ENCODE measurements at places on chromosomes 1 and 21. TPM values are rescaled to one million over a fixed set of nuclear protein-coding genes. Genes with fewer than 3 reads are reported as not detected.

GRCh38 chr1:113874012-113874879 lies 2.7 kb upstream of the PTPN22 start:
- peaks cover 21% of the 10 kb centered on the region for H3K4me1 ChIP-seq
- H3K27ac ChIP-seq: no peak overlapping the region
- H3K4me3 ChIP-seq: no peak overlapping the region
- DNase-seq: no peak
- H3K36me3 ChIP-seq: no peaks in the 10 kb centered on the region
- H3K27me3 ChIP-seq: no peaks in the 10 kb centered on the region

GRCh38 chr1:85225624-85226380 lies 25.0 kb upstream of the SYDE2 start:
- no peak overlapping the region for H3K4me3 ChIP-seq
- no peaks in the 10 kb centered on the region for H3K27me3 ChIP-seq
- peaks cover 11% of the 10 kb centered on the region for H3K4me1 ChIP-seq
- no peak overlapping the region for H3K27ac ChIP-seq
- no peak for DNase-seq
- H3K36me3 ChIP-seq: no peaks in the 10 kb centered on the region

EPS15 gene
- 79.9 TPM for total RNA-seq

DNA sequence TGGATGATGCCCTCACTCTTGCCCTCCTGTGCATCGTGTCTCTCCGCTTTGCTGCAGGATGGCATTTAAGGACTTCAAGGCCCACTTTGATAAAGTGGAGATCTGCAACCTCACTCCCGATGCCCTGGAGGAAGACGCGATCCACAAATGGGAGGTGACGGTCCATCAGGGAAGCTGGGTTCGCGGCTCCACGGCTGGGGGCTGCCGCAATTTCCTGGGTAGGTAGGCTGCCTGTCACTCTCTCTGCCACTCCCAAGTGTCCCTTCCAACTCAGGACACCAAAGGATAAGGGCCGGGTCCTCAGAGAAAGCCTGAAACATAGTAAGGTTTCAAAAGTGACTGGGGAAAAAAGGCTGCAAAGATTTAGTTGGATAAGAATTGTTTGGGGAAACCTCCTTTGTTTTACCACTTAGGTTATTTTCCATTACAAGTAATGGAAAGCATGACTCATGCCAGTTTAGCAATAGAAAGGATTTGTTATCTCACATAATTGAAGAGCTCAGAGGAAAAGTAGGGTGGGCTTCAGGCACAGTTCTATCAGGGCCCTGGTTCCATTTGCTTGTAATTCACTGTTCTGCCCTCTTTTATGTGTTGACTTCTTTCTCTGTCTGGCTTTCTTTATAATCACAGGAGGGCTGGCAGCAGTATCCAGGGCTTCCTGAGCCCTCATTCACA lies 31.9 kb downstream of the CAPN9 start:
- H3K36me3 ChIP-seq: no peaks in the 10 kb centered on the region
- H3K27me3 ChIP-seq: peaks cover 7% of the 10 kb centered on the region
- no peak overlapping the region for H3K4me3 ChIP-seq
- H3K27ac ChIP-seq: no peak overlapping the region

- no peak overlapping the region for H3K27ac ChIP-seq
- peaks cover 4% of the 10 kb centered on the region for H3K4me1 ChIP-seq
- H3K36me3 ChIP-seq: no peaks in the 10 kb centered on the region
- no peak overlapping the region for H3K4me3 ChIP-seq
- DNase-seq: no peak
These were observed 23.1 kb upstream of the ATP6V1G3 start for GRCh38 chr1:198563583-198563982.

DNA sequence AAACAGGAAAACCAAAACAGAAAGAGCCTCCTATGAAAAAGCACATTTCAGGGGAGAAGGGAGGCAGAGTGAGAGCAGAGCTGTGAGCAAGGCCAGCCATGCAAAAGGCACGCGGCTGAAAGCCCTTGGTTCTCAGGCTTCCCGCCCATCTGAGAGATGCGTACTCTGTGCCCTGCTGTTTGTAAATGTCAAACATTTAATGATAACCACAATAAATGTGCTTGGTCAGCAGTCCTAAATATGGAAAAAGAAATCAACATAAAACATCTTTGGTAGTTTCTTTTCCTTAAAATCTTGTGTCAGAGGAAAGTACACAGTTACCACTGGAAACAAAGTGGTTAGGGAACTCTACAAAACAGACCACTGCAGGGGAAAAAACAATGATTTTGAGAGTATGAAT lies 283.1 kb downstream of the DSCAM start:
- no peaks in the 10 kb centered on the region for H3K27me3 ChIP-seq
- DNase-seq: no peak
- no peaks in the 10 kb centered on the region for H3K4me1 ChIP-seq
- no peaks in the 10 kb centered on the region for H3K36me3 ChIP-seq
- no peak overlapping the region for H3K4me3 ChIP-seq
- no peak overlapping the region for H3K27ac ChIP-seq

PGLYRP3 gene
- not detected for total RNA-seq

DNA sequence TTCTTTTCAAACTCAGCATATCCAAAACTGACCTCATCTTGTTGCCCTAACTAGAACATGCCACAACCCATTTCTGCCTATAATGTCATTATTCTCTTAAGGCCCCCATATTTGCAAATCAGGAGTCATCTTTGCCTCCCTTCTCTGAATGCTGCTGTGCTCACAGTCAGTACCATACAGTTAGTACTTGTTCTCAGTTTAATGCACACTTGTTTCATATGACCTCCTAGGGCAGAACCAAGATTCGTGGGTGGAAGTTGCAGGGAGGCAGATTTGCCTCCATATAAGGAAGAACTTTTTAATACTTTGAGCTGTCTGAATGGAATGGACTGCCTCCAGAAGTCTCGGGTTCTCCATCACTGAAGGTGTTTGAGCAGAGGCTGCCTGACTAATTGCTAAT lies 9.2 kb downstream of the CAP1 start:
- no peaks in the 10 kb centered on the region for H3K27me3 ChIP-seq
- peaks cover 26% of the 10 kb centered on the region for H3K4me1 ChIP-seq
- DNase-seq: peak; percentile 65
- H3K4me3 ChIP-seq: peak overlapping the region; percentile 2
- H3K27ac ChIP-seq: peak overlapping the region; percentile 55
- H3K36me3 ChIP-seq: peaks cover 18% of the 10 kb centered on the region

SRSF11 gene
- total RNA-seq: 162 TPM

- no peak overlapping the region for H3K4me3 ChIP-seq
- no peak overlapping the region for H3K27ac ChIP-seq
- no peaks in the 10 kb centered on the region for H3K27me3 ChIP-seq
- peaks cover 13% of the 10 kb centered on the region for H3K4me1 ChIP-seq
- peak; percentile 51 for DNase-seq
These were observed 118.3 kb downstream of the OLFML2B start for GRCh38 chr1:161905269-161905884.

LMOD1 gene
- 17.1 TPM for total RNA-seq

DNA sequence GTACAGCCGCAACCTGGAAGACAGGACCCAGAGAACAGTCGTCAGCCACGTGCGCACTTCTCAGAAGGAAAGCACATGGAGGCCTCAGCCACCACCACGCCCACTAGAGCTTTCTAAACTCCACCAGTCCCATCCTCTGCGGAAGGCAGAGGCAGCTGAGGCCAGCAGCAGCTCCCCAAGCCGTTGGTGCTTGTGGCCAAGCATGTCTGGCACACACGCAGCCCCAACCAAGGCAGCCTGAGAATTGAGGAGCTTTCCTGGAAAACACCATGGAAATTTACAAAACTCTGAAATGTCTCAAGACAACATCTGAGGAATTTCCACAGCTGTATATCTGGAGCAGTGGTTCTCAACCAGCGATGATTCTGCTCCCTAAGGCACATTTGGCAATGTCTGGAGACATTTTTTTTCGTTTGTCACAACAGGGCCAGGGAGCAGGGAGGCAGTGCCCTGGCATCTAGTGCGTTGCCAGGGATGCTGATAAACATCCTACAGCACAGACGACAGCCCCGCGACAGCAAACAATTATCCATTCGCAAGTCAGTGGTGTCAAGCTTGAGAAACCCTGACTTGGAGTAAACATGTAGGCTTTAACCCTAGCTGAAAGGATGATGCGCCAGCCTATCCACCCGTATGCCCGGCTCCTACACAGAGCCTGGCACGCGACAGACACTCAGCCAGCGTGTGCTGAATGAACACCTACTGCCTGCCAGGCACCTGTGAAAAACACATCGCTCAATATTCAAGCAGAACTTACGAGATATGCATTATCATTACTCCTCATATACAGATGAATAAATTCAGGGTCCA lies 24.7 kb downstream of the NPHP4 start:
- H3K4me3 ChIP-seq: no peak overlapping the region
- DNase-seq: no peak
- no peaks in the 10 kb centered on the region for H3K27me3 ChIP-seq
- no peak overlapping the region for H3K27ac ChIP-seq
- no peaks in the 10 kb centered on the region for H3K4me1 ChIP-seq
- H3K36me3 ChIP-seq: no peaks in the 10 kb centered on the region

GRCh38 chr1:91552091-91552490 lies 51.4 kb downstream of the CDC7 start:
- H3K4me3 ChIP-seq: no peak overlapping the region
- peaks cover 37% of the 10 kb centered on the region for H3K4me1 ChIP-seq
- DNase-seq: peak; percentile 53

DNA sequence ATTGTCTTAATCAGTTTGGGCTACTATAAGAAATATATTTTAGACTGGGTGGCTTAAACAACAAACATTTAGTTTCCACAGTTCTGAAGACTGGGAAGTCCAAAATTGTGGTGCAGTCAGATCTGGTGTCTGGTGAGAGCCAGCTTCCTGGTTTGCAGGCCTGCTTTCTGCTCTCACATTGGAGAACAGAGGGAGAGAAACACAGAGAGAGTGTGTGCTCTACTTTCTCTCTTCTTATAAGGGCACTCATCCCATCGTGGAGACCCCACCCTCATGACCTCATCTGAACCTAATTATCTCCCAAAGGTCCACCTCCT lies 4.1 kb downstream of the LEPR start:
- H3K36me3 ChIP-seq: peaks cover 37% of the 10 kb centered on the region
- no peaks in the 10 kb centered on the region for H3K27me3 ChIP-seq
- peak overlapping the region; percentile 93 for H3K27ac ChIP-seq
- DNase-seq: no peak
- H3K4me3 ChIP-seq: no peak overlapping the region

SYTL1 gene
- under 0.01 TPM for total RNA-seq

GRCh38 chr1:246066573-246066972 lies 440.5 kb downstream of the SMYD3 start:
- DNase-seq: no peak
- H3K4me1 ChIP-seq: peaks cover 8% of the 10 kb centered on the region
- no peaks in the 10 kb centered on the region for H3K27me3 ChIP-seq
- H3K27ac ChIP-seq: no peak overlapping the region
- H3K4me3 ChIP-seq: no peak overlapping the region

DNA sequence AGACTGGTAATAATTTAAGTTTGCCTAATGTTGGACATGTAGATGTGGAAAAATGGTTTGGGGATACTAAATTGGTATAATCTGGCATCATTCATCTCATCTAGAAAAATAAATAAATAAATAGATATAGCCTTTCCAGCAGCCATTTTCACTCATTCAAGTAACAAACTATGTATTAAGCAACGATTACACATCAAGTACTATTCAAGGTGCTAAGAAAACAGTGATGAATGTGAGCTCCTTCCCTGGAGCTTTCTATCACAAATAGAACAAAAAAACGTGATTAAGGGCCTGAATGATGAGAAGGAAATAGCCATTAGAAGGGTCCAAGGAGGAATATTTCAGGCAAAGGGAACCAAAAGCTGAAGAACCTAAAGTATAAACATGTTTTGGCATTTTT lies 37.1 kb downstream of the STIL start:
- no peak for DNase-seq
- H3K4me3 ChIP-seq: no peak overlapping the region
- H3K27me3 ChIP-seq: no peaks in the 10 kb centered on the region
- H3K27ac ChIP-seq: no peak overlapping the region
- no peaks in the 10 kb centered on the region for H3K4me1 ChIP-seq

GRCh38 chr1:27448982-27449381 lies 41.0 kb downstream of the WASF2 start:
- DNase-seq: no peak
- H3K36me3 ChIP-seq: peaks cover 8% of the 10 kb centered on the region
- H3K27me3 ChIP-seq: no peaks in the 10 kb centered on the region

GRCh38 chr1:228249513-228250305 lies 41.9 kb downstream of the OBSCN start:
- H3K4me3 ChIP-seq: no peak overlapping the region
- no peak overlapping the region for H3K27ac ChIP-seq
- no peaks in the 10 kb centered on the region for H3K27me3 ChIP-seq
- H3K4me1 ChIP-seq: no peaks in the 10 kb centered on the region
- no peak for DNase-seq

- H3K4me3 ChIP-seq: no peak overlapping the region
- H3K4me1 ChIP-seq: no peaks in the 10 kb centered on the region
- no peaks in the 10 kb centered on the region for H3K27me3 ChIP-seq
- DNase-seq: no peak
- no peak overlapping the region for H3K27ac ChIP-seq
These were observed 88.5 kb downstream of the ELAVL4 start for GRCh38 chr1:50197216-50197615.

GRCh38 chr1:32413507-32414185 lies 19.4 kb upstream of the BSDC1 start:
- no peaks in the 10 kb centered on the region for H3K36me3 ChIP-seq
- no peak overlapping the region for H3K27ac ChIP-seq
- DNase-seq: peak; percentile 75
- peaks cover 3% of the 10 kb centered on the region for H3K4me1 ChIP-seq
- H3K4me3 ChIP-seq: no peak overlapping the region
- peaks cover 3% of the 10 kb centered on the region for H3K27me3 ChIP-seq

GBP1 gene
- 23.9 TPM for total RNA-seq
